Glutamatergic neuron (in vitro differentiated cells): ENCODE measurements at places on chromosomes 7 and 10.

- peak overlapping the region; percentile 99 for H3K27ac ChIP-seq
- peak; percentile 76 for DNase-seq
- H3K36me3 ChIP-seq: no peaks in the 10 kb centered on the region
- H3K4me1 ChIP-seq: peaks cover 47% of the 10 kb centered on the region
- H3K4me3 ChIP-seq: peak overlapping the region; percentile 95
Measured at GRCh38 chr10:95559471-95559870, 1.7 kb downstream of the SORBS1 start.

DNA sequence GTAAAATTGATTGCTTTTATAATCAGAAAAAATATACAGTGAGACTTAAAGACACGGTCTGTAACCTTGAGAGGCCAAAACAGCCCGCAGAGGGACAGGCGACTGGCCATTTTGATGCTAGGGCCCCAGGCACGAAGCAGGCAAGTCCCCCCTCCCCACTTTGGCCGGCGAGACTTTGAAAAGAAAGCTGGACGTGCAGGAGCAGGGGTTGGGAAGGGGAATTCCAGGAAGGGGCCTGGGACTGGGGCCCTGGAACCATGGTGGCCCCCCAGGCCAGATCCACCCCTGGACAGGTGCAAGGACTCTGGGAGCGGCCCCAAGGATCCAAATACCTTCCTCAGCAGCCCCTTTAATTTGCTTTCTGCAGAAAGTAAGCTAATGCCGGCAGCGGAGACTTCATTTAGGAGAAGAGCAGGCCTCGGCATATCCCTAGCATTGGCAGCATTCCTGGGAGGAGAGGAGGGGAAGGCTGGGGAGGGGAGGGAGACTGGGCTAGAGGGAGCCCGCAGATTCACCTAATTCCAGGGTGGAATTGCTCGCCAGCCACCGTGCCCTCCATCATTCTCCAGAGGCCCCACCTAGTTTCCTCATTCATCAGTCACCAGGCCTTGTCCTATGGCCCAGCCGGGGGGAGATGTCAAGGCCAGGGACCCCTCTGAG lies 24.9 kb upstream of the TNRC18 start:
- no peak overlapping the region for H3K4me3 ChIP-seq
- no peak for DNase-seq
- H3K4me1 ChIP-seq: peaks cover 11% of the 10 kb centered on the region
- H3K36me3 ChIP-seq: no peaks in the 10 kb centered on the region
- H3K27me3 ChIP-seq: no peaks in the 10 kb centered on the region

GRCh38 chr10:103843045-103843444 lies 12.3 kb downstream of the SH3PXD2A start:
- H3K4me3 ChIP-seq: no peak overlapping the region
- H3K36me3 ChIP-seq: no peaks in the 10 kb centered on the region
- no peak overlapping the region for H3K27ac ChIP-seq
- H3K4me1 ChIP-seq: peaks cover 14% of the 10 kb centered on the region
- no peak for DNase-seq

GRCh38 chr10:62046522-62047227 lies 145.2 kb downstream of the ARID5B start:
- H3K27ac ChIP-seq: no peak overlapping the region
- no peak for DNase-seq
- H3K4me3 ChIP-seq: no peak overlapping the region
- no peaks in the 10 kb centered on the region for H3K36me3 ChIP-seq
- peaks cover 46% of the 10 kb centered on the region for H3K4me1 ChIP-seq

GRCh38 chr10:11379771-11380170 lies 231.7 kb downstream of the USP6NL start:
- no peak for DNase-seq
- peaks cover 2% of the 10 kb centered on the region for H3K4me1 ChIP-seq
- peaks cover 5% of the 10 kb centered on the region for H3K36me3 ChIP-seq
- no peak overlapping the region for H3K4me3 ChIP-seq

DNA sequence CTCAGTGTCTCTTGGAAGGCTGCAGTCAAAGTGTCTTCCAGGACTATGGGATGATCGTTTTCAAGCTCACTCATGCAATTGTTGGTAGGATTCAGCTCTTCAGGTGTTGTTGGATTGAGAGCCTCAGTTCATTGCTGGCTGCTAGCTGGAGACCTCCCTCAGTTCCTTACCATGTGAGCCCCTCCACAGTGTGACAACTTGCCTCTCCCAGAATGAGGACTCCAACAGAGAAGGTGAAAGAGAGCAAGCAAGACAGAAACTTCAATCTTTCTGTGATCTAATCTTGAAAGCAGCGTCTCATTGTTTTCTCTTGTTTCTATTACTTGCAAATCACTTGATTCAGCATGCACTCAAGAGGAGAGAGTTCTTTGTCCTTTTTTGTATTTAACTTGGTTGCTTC lies 22.5 kb downstream of the MGAM start:
- H3K4me3 ChIP-seq: no peak overlapping the region
- no peak overlapping the region for H3K27ac ChIP-seq
- H3K4me1 ChIP-seq: no peaks in the 10 kb centered on the region
- no peak for DNase-seq

DNA sequence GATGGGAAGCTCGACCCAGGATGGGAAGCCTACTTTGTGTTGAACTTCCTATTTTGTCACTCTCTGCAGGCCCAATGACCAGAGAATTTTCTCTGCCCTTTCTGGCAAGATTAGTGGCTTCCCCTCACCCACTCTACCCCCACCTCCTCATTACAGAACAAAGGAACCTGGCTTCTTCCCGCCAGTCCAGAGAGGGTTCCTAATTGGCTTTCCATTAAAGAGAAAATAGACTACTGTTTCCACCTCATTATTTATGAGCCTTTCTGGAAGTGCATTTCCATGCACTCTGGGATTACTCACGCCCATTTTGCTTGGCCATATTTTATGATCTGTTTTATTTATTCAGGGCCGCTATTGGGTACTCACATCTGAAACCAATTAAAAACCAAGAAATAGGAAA lies 94.9 kb upstream of the TCF7L2 start:
- H3K4me3 ChIP-seq: no peak overlapping the region
- no peak overlapping the region for H3K27ac ChIP-seq
- peaks cover 3% of the 10 kb centered on the region for H3K4me1 ChIP-seq
- H3K36me3 ChIP-seq: peaks cover 13% of the 10 kb centered on the region

DNA sequence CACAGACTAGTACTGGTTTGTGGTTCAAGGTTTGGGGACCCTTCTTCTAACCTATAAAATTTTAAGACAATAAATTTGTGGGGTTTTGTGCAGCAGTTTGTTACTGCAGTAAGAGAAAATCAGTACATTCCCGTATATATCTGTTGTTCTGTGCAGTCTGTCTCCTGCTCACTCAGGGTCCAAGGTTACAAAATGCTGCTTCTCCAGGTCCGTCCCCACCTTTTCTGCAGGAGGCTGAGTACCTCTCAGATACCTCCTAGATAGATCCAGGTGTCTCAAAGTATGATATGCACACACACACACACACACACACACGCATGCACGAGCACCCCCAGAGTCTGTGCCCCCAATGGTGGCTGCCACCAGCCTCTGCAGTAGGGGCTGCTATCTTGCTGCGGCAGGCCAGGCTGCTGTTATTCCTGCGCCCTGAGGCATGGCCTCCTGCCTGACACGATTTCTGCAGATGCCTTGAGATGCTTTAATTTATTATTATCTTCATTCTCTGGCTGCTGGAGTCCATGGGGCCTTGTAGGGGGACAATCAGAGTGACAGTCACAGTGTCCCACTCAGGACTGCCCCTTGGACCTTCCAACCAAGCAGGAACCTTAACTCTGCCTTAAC lies 25.2 kb upstream of the ASL start:
- no peak for DNase-seq
- no peak overlapping the region for H3K27ac ChIP-seq
- no peaks in the 10 kb centered on the region for H3K36me3 ChIP-seq
- no peaks in the 10 kb centered on the region for H3K4me1 ChIP-seq

DNA sequence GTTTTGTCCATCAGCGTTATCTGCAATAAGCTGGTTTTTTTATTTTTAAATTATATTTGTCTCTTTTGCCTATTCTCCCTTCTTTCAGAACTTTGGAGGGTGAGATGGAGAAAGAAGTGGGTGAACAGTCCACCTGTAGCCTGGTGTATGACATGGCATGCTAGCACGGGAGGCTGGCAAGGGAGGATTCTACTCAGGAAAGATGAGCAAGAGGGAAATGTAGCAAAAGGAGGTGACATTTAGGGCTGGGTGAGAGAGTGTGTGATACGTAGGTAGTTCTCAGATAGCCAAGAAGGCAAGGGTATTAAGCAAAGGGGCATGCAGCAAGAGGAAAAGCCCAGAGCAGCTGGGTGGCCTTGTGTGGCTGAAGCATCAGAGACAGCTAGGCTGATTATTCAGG lies 612.9 kb upstream of the IGFBP3 start:
- no peak overlapping the region for H3K27ac ChIP-seq
- no peak for DNase-seq
- H3K4me3 ChIP-seq: no peak overlapping the region
- peaks cover 10% of the 10 kb centered on the region for H3K4me1 ChIP-seq

DNA sequence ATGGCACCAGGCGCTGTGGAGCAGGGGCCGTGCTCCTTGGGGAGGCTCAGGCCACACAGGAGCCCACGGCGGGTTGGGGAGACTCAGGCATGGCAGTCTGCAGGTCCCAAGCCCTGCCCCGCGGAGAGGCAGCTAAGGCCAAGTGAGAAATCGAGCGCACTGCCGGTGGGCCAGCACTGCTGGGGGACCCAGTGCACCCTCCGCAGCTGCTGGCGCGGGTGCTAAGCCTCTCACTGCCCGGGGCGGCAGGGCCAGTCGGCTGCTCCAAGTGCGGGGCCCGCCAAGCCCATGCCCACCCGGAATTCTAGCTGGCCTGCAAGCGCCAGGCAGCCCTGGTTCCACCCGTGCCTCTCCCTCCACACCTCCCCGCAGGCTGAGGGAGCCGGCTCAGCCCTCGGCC lies 57.1 kb downstream of the COL28A1 start:
- H3K27me3 ChIP-seq: no peaks in the 10 kb centered on the region
- no peaks in the 10 kb centered on the region for H3K36me3 ChIP-seq
- no peak overlapping the region for H3K4me3 ChIP-seq
- H3K27ac ChIP-seq: no peak overlapping the region
- H3K4me1 ChIP-seq: no peaks in the 10 kb centered on the region

DNA sequence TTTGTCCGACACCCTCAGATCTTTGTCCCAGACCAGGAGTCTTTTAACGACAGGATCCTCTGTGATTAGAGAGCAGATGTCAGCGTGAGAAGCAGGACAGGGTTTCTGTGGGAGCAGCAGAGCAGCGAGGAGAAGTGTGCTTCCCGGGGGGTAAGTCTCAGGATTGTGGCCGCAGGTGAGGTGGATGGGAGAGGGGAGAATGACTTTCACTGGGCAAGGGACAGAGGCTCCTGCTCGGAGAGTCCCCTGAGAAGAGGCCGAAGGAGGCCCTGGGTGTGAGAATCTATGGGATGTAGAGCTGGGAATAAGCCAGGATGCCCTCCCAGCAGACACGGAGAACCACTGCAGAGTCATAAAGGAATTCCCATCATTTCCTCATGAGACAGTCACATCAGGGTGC lies 10.4 kb upstream of the RBAK start:
- H3K27me3 ChIP-seq: peaks cover 2% of the 10 kb centered on the region
- H3K36me3 ChIP-seq: peaks cover 3% of the 10 kb centered on the region
- H3K27ac ChIP-seq: no peak overlapping the region
- H3K4me1 ChIP-seq: no peaks in the 10 kb centered on the region

DNA sequence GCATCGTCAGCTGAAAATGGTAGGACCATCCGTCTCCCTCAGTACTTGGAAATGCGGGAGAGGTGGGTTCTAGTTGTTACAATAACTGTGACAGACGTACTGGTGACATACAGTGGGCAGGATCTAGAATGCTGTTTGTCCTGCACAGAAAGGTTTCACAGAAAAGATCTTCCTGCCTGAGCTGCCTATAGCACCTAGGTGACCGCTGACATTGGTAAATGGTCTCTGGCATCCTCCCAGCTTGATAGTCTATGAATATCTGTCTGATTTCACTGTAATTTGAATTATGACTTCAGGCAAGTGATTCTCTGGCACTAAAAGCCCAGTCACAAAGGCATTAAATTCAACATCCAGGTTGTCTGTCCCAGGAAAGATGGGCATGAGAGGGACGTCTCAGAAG lies 38.2 kb upstream of the CCDC3 start:
- H3K4me1 ChIP-seq: no peaks in the 10 kb centered on the region
- DNase-seq: no peak
- H3K27me3 ChIP-seq: no peaks in the 10 kb centered on the region

DNA sequence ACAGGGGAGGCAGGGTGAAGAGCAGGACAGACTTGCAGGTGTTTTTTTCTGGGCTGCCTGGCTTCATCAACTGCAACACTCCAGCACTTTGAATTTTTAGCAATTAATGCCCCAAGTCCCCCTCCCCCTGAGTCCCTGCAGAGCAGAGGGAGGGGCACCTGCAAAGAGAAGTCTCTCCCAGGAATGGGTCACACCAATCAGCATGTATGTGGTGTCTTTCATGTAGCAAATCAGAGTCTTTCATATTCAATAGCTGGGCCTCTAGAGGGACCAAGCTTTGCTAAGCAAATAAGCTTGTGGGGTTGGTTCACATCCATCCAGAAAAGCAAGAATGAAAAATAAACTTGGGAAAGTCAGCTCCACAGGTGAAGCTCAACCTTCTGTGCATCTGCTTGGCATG lies 90.7 kb downstream of the PARP12 start:
- peaks cover 1% of the 10 kb centered on the region for H3K27me3 ChIP-seq
- no peak for DNase-seq
- no peaks in the 10 kb centered on the region for H3K36me3 ChIP-seq
- H3K4me1 ChIP-seq: peaks cover 5% of the 10 kb centered on the region

DNA sequence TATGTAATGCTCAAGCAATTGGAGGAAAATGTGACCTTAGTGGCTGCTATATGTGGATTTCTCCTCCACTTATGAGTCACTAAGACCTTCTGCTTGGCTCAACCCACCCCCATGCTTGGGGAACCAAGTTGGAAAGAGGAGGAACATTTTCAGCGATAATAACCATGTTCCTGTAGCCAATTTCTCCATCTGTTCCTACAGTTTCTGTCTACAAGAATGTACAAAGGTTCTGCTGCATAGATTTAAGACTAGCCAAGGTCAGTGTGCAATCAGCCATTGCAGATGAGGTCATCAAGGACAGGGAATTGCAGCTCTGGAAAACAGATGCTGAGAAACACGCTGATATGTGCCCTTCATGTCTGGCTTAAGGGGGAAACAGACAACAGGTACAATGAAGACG lies 5.6 kb upstream of the NRCAM start:
- H3K27ac ChIP-seq: peak overlapping the region; percentile 74
- peak overlapping the region; percentile 22 for H3K4me3 ChIP-seq
- H3K4me1 ChIP-seq: peaks cover 14% of the 10 kb centered on the region
- DNase-seq: no peak

GRCh38 chr10:14661818-14662217 lies 112.9 kb downstream of the FAM107B start:
- H3K36me3 ChIP-seq: peaks cover 15% of the 10 kb centered on the region
- no peak for DNase-seq
- H3K4me3 ChIP-seq: no peak overlapping the region
- no peak overlapping the region for H3K27ac ChIP-seq

- DNase-seq: peak; percentile 8
- peaks cover 39% of the 10 kb centered on the region for H3K27me3 ChIP-seq
- H3K4me3 ChIP-seq: no peak overlapping the region
- H3K4me1 ChIP-seq: no peaks in the 10 kb centered on the region
- H3K27ac ChIP-seq: no peak overlapping the region
Measured at GRCh38 chr7:27176962-27177794, 3.1 kb upstream of the HOXA10 start.
